ENCODE measurements at places on chromosomes 11 and 22.

DNA sequence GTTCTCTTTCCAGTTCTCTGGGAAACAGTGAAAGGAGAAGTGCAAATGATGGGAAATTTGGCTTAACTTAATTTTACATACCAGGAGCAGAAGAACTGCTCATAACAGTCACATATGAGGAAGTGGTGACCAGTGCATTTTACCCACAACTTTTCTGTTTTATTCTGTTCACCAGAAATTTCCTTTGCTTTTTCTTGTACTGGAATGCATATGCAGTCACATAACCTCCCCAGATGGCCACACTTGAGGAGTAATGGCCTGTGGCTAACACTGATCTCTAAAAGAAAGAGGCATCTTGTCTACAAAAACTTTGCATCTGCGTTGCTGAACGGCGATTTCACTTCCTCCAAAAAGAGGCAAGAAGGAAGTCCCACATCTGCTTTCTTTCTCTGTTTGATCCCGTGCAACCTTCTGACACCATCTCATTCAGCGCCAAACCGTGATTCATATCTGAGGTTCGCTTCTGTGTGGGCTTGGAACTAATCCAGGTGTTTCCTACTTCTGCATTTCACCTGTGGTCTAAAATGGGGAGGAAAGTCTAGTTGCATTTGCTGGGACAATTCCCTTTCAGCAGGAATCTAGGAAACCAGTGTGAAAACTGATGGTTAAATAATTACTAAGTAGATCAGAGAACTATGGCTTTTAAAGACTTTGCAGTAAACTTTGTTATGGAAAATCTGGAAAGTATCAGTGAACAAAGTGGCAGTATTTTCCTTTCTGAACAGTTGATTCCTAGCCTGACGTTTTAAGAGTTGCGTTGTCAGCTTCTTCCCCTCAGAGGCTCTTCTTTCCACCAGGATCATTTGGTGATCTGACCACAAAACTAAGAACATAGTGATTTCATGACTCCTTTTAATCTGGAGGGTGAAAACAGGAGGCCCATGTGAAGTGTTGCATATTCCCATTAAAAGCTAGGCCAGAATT is 4.2 kb upstream of the MPEG1 start:
- DNase-seq = peak; percentile 68

DNA sequence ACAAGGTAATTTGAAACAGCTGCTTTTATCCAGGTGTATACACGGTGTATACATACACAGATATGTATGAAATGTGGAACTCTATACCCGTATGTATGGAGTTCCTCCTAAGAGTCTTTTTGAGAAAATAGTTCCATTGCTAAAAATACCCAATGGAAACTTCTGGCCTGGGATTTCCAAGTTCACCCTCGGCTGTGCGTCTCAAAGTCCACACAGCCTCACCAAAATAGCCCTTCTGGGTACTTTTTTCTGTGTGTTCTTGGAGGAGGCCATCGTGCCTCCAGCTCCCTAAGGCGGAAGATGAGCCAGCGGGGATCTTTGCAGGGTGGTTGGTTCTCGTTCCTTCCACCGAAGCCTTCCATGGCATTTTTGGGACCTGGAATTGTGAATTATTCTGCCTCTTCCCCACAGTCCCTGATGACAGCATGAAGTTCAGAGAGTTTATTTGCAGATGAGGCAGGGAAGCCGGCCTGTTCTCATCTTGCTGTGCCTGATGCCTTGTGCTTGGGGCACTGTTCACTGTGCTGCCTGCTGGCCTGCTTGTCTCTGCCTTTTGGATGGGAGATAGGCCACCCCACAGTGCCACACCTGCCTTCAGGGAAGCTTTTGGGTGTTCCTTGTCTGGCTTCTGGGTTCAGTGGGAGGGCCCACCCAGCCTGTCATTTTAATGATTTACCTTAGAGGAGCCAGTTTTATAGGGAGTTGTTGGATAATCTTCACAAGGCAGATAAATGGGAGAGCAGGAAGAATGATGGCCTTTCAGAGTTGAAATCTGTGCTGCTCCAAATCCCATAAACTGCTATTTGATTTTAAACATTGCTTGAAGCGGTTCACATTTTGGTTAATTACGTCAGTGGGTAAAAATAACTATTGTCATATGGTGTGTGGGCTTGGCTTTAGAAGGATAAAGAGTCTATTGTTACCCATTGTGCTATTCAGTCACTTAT is 112.7 kb upstream of the OR4B1 start:
- DNase-seq = peak; percentile 24

DNA sequence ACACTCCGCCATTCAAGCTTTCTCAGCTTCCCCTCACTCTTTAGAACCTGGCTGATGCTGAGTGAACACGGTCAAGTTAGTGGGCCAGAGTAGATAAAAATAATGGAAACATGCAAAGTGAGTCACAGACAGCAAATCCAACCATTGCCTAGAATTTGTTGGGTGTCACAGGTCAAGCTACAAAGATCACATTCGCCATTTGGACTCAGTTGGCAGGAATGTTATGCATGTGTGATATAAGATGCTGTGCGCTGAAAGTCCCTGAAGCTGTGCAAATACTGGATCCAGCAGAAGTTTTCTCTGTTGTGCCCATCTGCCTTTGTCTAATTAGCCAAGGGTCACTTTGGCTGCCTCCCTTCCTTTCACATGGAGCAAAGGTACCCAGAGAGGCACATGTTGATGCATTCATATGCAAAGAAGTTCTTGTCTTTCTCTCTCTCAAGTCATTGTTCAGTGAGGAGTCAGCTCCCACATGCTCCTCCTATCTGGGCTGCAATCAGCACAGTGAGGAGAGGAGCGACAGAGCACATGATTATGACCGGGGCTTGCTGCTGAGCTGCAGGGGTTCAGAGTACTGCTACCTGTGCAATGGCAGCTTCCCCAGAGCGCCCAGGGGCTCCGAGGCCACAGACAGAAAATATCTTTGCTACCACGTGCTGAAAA is 39.7 kb downstream of the FLI1 start:
- DNase-seq = no peak

DNA sequence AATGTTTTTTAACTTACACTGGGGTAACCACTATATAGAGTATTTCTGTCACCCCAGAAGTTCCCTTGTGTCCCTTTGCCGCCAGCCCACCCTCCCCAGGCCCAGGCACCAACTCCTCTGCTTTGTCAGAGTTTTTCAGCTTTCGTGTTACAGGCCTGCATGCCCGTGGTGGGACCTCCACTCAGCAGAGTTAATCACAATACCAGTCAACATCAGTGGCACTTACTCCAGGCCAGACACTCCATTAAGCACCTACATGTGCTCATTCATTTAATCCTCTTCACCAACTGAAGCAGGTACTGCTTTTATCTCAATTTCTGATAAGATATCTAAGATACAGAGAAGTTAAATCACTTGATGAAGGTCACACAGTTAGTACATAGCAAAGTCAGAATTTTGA is 63.3 kb downstream of the LIF start:
- no peak for DNase-seq

DNA sequence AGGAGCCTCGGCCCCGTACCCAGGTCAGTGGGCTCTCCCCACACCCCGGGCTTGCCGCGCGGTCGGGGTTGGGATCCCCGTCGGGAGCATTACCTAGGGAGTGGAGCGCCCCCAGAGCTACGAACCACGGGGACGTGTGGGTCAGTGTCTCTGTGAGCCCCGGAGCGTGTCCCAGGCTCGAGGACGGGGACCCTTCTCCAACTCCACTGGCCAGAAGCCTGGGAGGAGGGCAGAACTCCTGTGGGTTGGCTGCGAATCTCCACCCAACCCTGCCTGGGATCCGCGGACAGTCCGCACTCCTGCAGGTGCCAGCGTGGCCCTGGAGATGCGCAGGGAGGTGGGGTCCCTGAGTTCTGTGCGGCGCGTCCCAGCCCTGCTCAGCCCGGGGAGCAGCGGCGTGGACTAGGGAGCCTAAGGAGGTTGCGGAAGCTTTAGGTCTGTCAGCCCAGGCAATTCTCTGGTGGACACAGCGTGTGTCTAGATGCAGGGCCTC is 346 bp downstream of the PPFIBP2 start:
- DNase-seq = no peak

DNA sequence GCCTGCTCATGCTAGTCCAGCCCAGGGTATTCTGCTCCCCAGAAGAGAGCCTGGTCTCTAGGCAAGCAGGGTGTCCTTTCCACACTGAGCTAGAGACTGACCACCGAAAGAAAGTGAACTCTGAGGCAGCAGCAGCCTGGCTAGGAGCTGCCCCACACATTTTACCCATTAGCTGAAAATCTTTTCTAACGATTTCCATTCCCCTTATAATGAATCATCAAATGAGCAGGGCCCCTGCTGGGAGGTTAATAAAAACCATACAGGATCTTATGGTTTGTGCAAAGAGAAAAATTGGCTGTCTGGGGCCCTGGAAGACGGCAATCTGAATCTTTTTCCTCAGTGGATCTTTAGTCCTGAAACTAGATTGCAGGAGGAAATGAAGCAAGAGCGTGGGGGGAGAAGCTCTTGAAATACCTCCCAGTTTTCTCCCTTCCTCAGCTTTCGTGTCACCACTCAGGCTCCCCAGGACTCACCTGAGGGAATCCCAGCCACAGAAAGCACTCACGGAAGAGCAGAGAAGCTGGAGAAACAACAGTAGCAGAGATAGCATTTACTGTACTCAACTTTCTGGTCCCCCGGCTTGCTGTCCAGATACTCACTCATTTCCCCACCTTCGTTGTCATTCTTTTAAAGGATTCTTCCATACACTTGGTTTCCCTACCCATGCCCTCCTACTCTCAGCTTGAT is 74.7 kb upstream of the CD44 start:
- no peak for DNase-seq

All from tongue (tissue), 3 donors.